LHCN-M2 (cell line): ENCODE measurements at places on chromosomes 4 and X.

GRCh38 chrX:102845020-102845419, 92.1 kb upstream of the RAB40AL start:
- DNase-seq, result no peak

- no peak for DNase-seq
Measured at GRCh38 chr4:179441596-179441995, 1999.4 kb upstream of the AGA start.

- no peak for DNase-seq
Measured at GRCh38 chr4:47831026-47831679, 6.7 kb downstream of the CORIN start.

DNA sequence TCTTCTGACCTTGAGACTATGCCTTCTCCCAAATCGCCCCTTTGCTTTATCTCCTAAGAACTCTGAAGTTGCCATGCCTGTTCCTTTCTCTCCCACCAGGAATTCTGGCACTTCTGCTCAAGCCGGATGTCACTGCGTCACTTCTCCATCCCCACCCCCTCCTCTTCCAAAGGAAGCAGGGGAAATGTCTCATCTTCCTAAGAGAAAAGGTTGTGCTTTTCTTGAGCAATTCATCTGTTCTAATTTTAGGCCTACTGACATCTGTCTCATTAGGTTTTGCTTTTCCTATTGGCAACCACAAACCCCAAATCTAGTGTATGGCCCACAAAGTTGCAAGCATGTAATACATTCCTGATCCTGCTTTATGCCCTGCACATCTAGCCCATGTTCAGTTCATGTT, 163.1 kb upstream of the PLAC1 start:
- peak; percentile 78 for DNase-seq

- no peak for DNase-seq
Measured at GRCh38 chr4:78032446-78032845, 24.7 kb upstream of the FRAS1 start.
